ENCODE measurements at places on chromosomes 7 and 10. TPM values are rescaled to one million over a fixed set of nuclear protein-coding genes. Genes with fewer than 3 reads are reported as not detected.

Gene CH25H
- 1.1 TPM for total RNA-seq

Gene GPR85
- total RNA-seq, result 15.3 TPM

Gene METTL2B
- total RNA-seq, result 32.5 TPM

Gene LIPN
- total RNA-seq, result not detected

Gene CALHM1
- total RNA-seq, result not detected

Gene GOT1
- 11.6 TPM for total RNA-seq

Gene EIF3B
- total RNA-seq, result 85.8 TPM

Gene UCMA
- total RNA-seq, result not detected

Gene RBP3
- not detected for total RNA-seq

Gene CDH23
- total RNA-seq, result 9.9 TPM
